NCI-H1105 treated with DMSO at 0.1 percent for 48 hours (cell line): ENCODE measurements at places on chromosomes 2 and 18.

GRCh38 chr2:192159208-192159607 lies 35.5 kb downstream of the TMEFF2 start:
- DNase-seq: no peak

- no peak for DNase-seq
Measured at GRCh38 chr2:241344925-241345651, 11.0 kb upstream of the FARP2 start.

GRCh38 chr2:111162718-111163331 lies 42.1 kb downstream of the BCL2L11 start:
- DNase-seq: no peak

- no peak for DNase-seq
Measured at GRCh38 chr18:74878267-74878666, 280.6 kb downstream of the ZNF407 start.

DNA sequence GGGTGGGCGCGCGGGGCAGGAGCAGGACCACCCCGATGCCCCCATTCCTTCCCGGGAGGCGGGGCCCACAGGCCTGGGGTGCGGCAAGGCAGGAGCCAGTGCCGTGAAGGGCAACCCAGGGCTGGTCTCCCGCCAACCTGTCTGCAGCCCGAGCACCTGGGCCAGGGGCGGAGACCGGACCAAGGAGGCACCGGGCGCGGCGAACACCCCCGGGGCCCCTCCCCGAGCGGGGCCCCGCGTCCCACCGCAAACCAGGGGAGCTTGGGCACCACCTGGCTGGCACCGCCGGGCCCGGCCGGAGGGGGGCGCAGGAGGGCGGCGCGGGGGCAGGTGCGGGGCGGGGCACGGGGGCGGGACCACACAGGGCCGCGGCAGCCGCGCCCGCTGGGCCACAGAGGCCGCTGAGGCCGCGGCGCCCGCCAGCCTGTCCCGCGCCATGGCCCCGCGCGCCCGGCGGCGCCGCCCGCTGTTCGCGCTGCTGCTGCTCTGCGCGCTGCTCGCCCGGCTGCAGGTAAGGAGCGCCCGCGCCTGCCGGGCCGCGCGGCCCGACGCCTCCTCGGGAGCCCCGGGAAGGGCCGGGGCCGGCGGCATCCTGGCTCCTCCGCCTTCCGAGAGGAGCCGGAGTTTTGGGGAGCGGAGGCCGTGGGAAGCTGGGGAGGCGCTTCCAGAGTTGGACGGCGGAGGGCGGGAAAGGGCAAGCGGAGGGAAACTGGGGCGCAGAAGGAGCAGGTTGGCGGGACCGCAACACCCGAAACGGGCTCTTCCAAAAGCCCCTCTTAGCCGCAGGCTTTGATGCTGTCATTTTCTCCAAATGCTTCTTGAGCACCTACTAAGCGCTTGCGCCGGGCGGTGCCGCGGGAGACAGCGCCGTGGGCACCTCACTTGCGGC lies at the start of gene TNFRSF11A:
Gene TNFRSF11A (plus strand): TSS at position 394 of the 889 bp plus-strand sequence. CDS start 43 bp downstream, at position 437.
- peak; percentile 56 for DNase-seq

- DNase-seq: no peak
Measured at GRCh38 chr2:121144111-121144510, 140.9 kb downstream of the TFCP2L1 start.

DNA sequence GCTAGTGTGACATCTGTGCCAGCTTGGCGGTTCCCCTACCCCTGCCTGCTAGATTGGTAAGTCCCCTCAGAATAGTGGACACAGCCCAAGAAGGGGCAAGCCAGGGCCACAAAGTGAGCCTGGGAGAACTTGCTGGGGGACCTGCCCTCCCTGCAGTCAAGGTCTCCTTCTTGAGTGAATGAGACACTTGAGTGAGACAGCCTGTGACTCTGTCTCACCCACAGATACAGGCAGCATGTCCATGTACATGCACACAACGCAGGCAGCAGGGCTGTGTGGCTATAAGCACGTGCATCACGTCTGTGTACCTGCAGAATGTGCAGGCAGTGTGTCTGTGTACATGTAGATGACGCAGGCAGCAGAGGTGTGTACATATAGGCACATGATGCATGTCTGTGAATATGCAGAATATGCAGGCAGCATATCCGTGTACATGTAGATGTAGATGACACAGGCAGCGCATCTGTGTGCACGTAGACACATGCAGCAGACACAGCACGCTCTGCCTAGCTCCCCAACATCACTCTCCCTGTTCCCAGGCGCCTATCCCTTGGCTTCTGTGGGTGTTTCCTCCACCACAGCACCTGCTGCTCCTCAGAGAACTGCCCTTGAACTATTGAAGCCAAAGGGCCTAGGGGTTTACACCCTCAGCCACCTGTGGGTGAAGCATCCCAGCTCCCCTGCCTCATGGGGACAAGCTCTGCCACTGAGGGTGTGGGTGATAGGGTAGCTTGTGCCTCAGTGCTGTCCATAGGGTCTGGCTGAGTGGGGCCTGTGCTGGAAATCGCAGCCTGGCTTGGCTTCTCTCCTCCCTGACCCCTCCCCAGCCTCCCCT lies 147.2 kb upstream of the TWIST2 start:
- DNase-seq: no peak

- DNase-seq: no peak
Measured at GRCh38 chr2:204892506-204893255, 347.4 kb downstream of the PARD3B start.

DNA sequence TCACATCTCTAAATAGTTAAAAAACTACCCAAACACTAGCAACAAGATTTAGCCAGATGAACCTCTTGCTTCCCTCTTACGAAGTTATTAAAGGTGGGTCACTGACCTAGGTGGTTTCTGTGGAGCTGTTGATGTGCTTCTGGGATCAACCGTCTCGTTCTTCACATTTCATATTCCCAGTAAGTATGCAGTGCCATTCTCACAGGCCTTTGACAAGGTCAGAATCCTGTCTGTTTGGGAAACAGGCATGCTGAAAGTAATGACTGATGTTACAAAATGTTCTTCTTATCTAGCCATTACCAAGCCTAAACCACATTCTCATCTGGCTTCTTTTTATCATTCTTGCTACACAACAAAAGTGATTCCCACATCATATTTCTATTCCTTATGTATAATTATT lies 70.3 kb downstream of the WDR7 start:
- DNase-seq: no peak

- DNase-seq: no peak
Measured at GRCh38 chr2:54065411-54065810, 50.0 kb upstream of the ACYP2 start.

DNA sequence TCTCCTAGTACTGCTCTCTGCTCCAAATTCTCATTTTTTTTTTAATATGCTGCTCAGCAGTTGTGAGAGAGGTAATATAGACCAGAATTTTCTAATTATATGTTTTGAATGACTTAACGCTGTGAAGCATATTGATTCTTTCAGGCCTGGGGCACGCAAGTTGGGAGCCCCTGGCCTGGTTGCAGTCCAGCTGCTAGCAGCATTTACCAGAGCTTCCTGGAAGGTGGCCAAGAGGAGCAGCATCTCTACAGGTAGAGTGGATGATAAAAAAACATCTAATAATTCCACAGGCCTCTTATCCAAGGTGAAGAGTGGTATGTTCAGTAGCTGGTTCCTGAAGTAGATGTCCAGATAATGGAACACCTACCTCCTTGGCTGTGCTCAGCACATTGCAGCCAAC lies 7.3 kb upstream of the UGP2 start:
- DNase-seq: peak; percentile 82

DNA sequence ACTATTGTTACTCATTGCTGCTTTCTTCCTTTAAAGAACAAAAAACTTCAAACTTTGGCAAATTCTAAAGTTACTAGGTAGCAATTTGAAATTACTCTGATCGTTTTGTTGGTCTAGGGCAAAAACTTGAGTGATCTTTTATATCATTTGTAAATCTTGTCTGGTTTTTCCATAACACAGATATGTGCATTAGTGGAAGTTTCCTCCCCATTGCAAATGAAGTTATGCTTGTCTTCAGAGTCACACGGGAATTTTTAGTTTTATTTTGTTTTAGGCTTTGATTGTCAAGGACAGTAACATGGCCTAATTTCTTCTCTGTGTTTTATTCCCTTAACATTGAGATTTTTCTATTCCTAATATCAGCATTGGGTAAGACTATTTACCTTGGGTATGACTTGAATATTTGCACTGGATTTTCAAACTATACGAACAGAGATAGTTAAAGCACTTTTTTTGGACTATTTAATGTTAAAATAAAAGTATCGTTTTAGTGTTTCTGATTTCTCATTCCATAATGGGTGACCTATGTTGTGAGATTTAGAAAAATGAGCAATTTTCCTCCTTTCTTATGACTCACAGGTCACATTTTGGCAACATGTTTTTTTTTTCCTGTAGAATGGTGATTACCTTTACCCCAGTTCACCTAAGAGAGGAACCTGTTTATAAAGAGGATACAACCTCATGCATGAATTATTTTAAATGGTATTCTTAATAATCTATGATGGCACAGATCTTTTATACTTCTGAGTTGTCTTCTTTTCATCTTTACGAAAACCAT lies 65.0 kb downstream of the BABAM2 start:
- no peak for DNase-seq

- DNase-seq: no peak
Measured at GRCh38 chr18:63559567-63560491, 17.7 kb downstream of the SERPINB12 start.

- DNase-seq: no peak
Measured at GRCh38 chr18:7381307-7381706, 150.4 kb downstream of the LRRC30 start.

DNA sequence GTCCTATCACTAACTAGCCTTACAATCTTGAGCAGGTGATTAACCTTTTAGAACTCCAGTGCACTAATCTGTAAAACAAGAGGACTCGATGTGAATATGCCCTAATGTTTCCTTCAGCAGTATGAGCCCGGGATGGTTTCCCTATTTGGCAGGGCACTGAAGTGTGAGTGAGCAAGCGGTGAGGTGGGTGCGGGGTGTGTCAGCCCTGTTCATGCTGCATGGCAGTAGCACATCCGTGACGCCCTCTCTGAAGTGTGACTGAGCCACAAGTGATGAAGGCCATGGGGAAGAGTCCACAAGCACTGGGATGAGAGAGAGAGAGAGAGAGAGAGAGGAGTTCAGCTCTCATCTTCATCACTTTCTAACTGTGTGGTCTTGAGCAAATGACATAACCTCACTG lies 168.7 kb downstream of the SETBP1 start:
- DNase-seq: no peak
